Myocyte (in vitro differentiated cells): ENCODE measurements at places on chromosomes 2 and 18. TPM values are rescaled to one million over a fixed set of nuclear protein-coding genes. Genes with fewer than 3 reads are reported as not detected.
A peak's percentile ranks its signal among the peaks of the same experiment; 100 is the strongest.

The EML4 gene
- 22.5 and 24.8 TPM in 2 replicates for total RNA-seq

DNA sequence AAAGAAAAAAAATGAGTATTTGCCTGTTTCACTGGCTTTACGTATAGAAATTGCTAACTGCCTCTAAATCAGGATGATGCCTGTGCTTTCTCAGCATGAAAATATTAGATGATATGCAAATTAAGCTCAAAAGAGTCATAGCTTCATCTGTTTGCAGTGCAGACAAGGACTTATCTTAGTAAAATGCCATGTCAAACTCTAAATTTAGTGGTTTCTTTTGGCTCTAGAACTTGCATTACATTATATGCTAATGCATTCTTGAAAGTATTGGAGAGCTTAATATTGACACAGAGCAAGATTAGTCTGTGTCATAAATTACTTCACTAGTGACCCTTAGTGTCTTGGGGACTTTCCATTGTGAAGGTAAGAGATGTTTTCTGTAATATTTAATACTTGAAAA lies 1109.1 kb upstream of the NRXN1 start:
- DNase-seq: no peak

- DNase-seq: peak; percentile 57
These were observed 1.4 kb upstream of the ANKRD39 start for GRCh38 chr2:96859099-96859649.

DNA sequence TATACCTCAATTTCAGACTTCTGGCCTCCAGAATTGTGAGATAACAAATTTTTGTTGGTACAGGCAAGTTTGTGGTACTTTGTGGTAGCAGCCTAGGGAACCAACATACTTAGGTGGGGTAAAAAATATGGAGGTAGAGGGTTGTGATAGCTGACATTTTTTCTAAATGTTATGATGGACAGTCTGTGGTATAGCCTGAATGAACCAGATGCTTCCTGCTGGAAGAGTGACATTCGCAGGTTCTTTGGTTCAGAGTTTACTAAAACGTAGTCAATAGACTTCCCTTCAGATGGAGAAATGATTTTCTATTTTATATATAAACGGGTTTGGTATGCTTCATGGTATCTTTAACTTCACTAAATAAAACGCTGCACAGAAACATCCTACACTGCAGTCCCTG lies 42.8 kb downstream of the PMAIP1 start:
- DNase-seq: no peak

DNA sequence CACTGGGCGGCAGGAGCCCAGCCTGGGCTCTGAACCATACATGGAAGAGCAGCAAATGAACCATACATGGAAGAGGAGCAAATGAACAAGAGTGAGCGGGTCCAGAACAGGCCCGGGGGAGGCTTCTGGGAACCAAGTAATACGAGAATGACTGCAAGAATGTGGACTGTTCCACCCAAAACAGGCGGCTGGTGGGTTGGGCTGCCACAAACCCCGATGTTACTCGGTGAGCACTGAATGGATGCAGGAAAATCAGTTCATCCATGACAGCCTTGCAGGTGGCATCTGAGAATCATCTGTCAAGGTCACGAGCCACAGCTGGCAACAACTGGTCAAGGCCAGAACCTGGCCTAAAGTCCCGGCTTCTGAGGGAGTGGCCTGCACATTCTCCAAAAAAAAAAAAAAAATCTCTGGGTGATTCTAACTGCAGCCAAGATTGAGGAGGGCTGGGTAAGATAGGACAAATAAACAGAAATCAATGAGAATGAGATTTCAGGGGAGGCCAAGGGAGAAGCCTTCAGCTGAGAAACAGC lies 106.1 kb downstream of the ZNF516 start:
- no peak for DNase-seq
